ENCODE measurements at places on chromosomes 1 and 21. TPM values are rescaled to one million over a fixed set of nuclear protein-coding genes. Genes with fewer than 3 reads are reported as not detected.

KCNN3 gene
- not detected for total RNA-seq

OR10Z1 gene
- not detected for total RNA-seq

FMO5 gene
- 0.30 TPM for total RNA-seq

C1orf21 gene
- total RNA-seq, result 8.4 TPM

HNRNPU gene
- total RNA-seq, result 148 TPM

HES5 gene
- not detected for total RNA-seq

TTC4 gene
- total RNA-seq, result 43.8 TPM

PTPRC gene
- not detected for total RNA-seq

TP73 gene
- 5.1 TPM for total RNA-seq

SAMD11 gene
- total RNA-seq, result 69.4 TPM

TMEM82 gene
- not detected for total RNA-seq

PGLYRP4 gene
- total RNA-seq, result not detected

ITLN2 gene
- not detected for total RNA-seq

OVAAL gene
- total RNA-seq, result 0.61 TPM

Measured in Caki2 (cell line).